ENCODE measurements at places on chromosomes 7 and 10. TPM values are rescaled to one million over a fixed set of nuclear protein-coding genes. Genes with fewer than 3 reads are reported as not detected.

DNA sequence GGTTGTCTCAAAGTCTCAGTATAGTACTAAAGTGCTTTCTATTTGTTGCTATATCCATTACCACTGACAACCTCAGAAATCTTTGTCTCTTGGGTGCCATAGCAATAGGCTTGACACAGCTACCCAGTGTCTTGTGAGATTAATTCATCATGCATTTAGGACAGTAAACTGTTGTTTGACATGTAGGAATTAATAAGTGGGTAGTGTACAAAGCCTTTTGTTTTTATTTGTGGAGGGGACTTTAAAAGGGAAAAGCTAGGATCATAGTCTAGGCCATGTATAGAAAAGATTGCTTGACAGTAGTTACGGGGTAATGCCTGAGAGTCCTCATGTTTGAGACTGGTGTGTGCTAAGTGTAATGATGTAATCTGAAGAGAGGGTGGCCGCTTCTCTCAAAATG, 102.6 kb upstream of the AGR3 start:
- DNase-seq: no peak

- DNase-seq: no peak
These were observed 511.3 kb upstream of the ZMIZ1 start for GRCh38 chr10:78557433-78557925.

GRCh38 chr7:89308535-89308934, 513.0 kb upstream of the TEX47 start:
- DNase-seq: no peak

GRCh38 chr10:129466703-129467358, at the start of gene MGMT:
TSS of gene MGMT (plus strand) at chr10:129467241.
- DNase-seq: peak; percentile 97

GRCh38 chr7:132508724-132509353, 67.4 kb downstream of the PLXNA4 start:
- no peak for DNase-seq

DNA sequence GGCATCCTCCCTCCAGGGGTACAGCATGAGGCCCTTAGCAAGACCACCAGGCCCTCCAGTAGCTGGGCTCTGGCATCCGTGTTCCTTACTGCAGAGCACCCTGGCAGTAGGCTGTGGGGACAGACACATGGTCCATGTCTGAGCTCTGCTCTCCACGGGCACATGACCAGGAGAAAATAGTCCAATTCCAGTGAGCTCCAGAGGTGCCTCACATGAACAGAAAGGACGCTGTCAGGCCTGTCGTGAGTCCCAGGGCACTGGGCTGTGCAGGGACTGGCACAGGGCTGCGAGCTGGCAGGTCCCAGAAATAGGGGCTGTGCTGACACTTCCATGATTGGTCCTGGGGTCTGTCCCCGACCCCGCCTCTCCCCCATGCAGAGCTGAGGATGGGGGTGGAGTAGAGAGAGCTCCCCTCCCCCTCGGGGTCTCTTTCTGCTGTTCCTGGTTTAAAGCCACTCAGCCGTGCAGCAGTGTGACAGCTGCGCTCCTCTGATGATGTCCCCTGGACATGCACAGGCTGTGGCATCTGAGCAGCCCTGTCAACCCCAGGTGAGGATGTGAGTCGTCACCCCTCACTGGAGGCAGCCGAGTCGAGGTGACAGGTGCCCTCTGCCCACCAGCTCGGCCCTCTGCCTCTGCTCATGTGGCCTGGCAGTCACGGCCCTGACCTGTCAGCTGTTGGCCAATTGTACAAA, 25.2 kb upstream of the ZNF488 start:
- DNase-seq: no peak

- no peak for DNase-seq
These were observed 99.4 kb upstream of the PODXL start for GRCh38 chr7:131655866-131656265.

The MLXIPL gene
- 4.6 TPM for total RNA-seq

The CDH23 gene
- 79.3 TPM for total RNA-seq

The FASTK gene
- 91.7 TPM for total RNA-seq

The PLAC9 gene
- 44.2 TPM for total RNA-seq

The PPP1R3A gene
- not detected for total RNA-seq
